Bronchial epithelial cell (primary cell): ENCODE measurements at places on chromosomes 3 and 15.

DNA sequence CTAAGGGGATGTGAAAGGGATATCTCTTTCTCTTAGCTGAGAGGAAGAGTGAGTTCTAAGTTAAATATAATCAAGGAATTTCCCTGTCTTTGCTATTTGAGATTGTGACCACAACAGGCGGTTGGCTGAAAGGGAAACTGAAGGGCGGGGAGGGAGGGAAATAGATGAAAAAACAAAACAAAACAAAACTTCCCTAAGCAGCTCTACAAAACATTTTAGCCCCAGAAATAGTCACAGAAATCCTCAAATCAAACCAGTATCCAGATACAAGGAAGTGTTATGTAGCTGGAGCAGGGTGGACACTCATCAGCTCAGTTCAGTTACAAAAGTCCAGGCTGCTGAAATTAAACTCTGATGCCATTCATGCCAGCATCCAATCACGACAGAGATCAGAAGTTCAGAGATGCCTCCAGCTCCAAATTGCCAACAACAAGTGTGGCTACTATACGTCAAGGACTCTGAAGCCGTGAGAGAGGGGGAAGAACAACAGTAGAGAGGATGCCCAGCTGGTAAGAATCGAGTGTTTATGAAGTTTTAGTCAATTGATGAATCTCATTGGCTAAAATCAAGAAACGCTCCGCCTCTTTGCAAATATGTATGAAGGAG is 319 bp upstream of the TP63 start:
- DNase-seq, result no peak

GRCh38 chr3:28612232-28612631 is 263.6 kb upstream of the AZI2 start:
- no peak for DNase-seq

DNA sequence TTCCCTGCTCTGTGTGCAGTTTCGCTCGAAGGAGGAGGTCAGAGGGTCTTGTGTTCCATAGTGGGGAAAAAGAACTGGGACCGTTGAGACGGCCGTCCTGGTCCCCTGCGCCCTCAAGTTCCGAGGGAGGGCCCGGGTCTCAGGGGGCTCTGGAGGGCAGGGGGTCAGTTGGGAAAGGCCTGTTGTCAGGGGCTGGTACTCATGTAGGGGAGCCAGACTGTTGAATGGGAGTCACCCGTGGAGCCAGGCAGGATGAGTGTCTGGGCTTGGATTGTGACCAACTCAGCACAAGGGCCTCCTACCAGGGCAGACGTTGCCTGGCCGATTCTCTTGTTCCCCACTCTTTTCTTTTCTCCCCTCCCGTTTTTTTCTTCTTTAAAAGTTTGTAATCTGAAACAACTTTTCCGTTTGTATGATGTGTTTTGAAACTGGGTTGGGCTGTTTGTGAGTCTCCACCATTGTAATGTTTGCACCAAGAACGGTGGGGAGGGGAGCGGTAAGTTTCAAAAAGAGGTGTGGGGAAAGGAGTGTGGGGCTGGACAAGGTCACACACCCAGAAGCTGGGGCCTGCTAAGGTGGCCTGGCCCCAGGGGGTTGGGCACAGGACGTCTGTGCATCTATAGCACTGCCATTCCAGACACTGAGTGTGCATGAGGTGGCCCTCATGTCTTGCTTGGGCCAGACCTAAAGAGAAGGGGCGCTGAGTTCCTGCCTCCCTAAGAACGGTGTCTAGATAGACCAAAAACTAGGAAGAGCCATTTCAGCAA is 1.1 kb downstream of the CMTM7 start:
- DNase-seq, result peak; percentile 47

DNA sequence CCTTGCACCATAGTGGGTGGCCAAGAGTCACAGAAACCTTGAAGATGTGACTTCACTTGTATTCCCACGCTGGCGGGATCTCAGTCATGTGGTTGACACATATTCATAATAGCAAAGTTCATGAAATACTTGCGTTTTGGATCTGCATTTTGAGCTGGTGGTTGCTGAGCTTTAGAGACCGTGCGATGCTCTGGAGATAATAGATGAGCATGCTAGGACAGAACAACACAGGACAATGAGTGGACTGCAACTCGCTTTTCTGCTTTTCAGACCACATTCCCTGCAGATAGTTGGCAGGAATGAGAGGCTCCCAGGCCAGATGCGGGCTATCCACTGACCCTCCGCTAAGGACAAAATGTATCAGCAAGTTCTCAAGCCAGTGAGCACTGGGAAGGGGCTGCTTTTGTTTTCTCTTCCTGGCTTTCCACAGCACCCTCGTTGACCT is 13.8 kb upstream of the STARD5 start:
- no peak for DNase-seq

GRCh38 chr3:100185847-100186246 is 71.5 kb upstream of the FILIP1L start:
- no peak for DNase-seq

GRCh38 chr15:71335591-71335990 is 220.3 kb downstream of the THSD4 start:
- DNase-seq, result no peak

DNA sequence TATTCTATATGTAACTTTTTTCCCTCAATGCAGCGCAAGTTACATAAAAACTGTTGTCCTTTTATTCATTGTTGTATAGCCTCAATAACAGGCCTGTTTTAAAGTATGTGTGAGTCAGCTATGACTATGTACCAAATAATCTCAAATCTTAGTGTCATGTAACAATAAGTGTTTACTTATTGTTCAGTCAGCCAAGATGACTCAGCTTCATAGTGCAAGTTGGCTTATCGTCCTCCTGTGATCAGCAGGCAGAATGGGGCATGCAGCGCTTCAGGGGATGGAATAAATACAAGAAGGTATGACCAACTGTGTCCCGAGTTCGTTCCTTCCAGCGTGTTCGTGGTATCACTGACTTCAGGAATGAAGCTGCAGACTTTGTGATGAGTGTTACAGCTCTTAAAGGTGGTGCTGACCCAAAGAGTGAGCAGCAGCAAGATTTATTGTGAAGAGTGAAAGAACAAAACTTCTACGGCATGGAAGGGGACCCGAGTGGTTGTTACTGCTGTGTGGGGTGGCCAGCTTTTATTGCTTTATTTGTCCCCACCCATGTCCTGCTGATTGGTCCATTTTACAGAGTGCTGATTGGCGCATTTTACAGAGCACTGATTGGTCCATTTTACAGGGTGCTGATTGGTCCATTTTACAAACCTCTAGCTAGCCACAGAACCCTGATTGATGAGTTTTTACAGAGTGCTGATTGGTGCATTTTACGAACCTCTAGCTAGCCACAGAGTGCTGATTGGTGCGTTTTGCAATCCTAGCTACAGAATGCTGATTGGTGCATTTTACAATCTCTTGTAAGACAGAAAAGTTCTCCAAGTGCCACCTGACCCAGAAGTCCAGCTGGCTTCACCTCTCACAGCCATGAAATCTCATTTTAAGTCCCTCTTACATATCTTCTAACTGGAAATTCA is 1016.0 kb downstream of the MCTP2 start:
- peak; percentile 100 for DNase-seq

DNA sequence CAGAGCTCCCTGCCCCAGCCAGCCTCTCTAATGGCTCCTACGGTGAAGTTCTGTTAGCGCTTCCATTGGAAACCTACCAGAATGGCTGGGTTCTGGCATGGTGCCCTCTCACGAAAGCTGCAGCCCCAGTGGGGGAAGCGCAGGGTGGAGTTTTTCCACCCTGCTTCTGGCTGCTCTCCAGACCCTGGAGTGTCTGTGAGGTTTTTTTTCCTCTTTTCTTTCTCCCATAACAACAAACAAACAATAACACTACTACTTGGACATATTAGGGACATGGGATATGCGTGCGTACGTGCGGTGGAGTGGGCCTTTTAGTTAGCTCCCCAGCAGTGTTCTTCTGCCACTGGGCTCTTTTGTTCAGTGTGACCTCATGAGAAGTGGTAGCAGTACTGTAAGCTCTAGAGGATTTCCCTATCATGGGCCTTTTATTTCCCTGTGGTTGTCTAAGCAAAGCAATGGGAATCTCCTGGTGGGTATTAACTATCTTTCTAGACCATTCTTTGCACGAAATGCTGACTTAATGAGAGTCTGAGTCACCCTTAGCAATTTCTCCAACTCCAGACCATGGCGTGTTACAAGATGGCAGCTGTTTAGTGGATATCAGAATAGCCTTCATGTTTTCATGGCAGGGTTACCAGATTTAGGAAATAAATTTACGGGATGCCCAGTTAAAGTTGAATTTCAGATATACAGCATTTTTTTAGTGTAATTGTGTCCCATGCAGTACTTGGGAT is 161.9 kb downstream of the FNDC3B start:
- DNase-seq, result peak; percentile 73

- no peak for DNase-seq
Observed at GRCh38 chr3:46902188-46902631, 24.7 kb downstream of the PTH1R start.

- no peak for DNase-seq
Observed at GRCh38 chr15:33315044-33315443, 4.3 kb downstream of the RYR3 start.

DNA sequence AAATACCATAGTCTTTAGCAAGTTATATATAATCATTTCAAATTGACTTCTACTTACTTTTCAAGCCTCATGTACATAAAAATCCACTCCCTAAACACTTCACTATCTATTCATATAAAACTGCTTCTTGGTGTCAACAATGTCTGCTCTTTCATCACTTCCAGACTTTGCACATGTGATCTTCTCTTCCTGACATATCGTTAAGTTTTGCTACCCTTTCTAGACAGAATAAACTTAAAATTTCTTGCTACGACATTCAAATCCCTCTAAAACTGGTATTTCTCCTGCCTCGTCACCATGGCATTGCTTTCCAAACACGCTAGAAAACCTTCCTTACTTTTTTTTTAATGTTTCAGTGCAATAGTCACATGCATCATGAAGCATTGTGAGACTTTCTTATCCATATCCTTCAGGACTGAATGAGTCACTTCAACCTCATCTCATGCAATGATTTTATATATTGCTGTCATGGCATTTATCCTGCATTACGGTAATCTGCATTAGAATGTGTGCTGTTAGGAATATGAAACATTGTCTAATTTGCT is 122.8 kb downstream of the GMNC start:
- DNase-seq, result peak; percentile 35

DNA sequence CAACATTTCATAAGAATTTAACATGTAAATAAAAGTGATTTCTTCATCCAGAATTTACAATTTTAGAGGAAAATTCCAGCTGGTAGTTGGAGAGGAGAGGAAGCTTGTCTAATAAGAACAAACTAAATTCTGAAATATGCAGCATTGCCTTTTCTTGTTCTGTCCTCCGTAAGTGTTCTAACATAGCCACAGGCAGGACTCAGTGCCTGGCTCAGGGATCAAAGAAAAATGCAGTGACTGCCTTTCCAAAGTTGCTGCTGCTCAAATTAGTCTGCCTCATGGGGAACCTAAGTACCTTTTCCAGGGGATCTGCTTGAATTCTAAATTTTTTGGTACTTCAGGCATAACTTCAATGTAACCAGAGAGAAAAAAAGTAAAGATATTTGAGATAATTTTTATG is 713.0 kb upstream of the CADM2 start:
- no peak for DNase-seq

DNA sequence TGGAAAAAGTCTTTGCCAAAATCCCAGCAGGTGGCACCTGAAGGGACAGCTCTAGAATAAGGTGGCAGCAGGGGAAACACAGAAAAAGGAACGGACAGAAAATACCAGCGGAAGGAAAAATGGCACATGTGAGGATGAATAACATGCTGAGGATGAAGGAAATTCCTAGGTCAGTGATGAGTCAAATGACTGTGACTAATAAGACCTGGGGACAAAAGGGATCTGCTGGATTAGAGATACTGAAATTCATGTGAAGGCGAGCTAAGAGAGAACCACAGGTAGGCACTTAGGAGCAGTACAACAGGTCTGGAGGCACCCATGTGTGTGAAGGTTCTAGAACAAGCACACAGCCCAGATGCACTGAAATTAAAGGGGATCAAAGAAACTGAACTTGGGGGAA is 482.5 kb downstream of the FOXP1 start:
- peak; percentile 96 for DNase-seq

- peak; percentile 39 for DNase-seq
Observed at GRCh38 chr3:123064914-123065313, 1.9 kb upstream of the PDIA5 start.

DNA sequence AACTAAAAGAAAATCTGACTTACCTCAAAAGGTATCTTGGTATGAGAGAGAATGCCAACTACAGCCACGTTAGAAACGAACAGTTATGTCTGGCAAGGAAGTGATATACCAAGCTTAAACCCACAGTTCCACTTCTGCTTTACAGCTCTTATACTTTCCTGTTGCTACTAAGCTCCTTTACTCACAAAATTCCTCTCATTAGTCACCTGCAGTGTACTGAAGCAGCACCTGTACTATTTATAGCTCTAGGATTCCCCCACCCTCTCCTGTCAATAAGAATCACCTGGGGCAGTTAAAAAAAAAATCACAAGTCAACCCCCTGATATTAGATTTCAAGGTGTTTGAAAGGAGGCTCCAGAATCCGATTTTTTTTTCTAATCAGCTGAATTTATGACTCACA is 2.9 kb upstream of the TMEM266 start:
- DNase-seq, result peak; percentile 93

- no peak for DNase-seq
Observed at GRCh38 chr3:61631108-61631769, 69.9 kb downstream of the PTPRG start.

- peak; percentile 86 for DNase-seq
Observed at GRCh38 chr3:180430896-180431295, 171.1 kb upstream of the TTC14 start.

- no peak for DNase-seq
Observed at GRCh38 chr3:171257251-171258203, 202.7 kb downstream of the TNIK start.

- DNase-seq, result no peak
Observed at GRCh38 chr3:120300971-120301370, 15.9 kb upstream of the GPR156 start.

DNA sequence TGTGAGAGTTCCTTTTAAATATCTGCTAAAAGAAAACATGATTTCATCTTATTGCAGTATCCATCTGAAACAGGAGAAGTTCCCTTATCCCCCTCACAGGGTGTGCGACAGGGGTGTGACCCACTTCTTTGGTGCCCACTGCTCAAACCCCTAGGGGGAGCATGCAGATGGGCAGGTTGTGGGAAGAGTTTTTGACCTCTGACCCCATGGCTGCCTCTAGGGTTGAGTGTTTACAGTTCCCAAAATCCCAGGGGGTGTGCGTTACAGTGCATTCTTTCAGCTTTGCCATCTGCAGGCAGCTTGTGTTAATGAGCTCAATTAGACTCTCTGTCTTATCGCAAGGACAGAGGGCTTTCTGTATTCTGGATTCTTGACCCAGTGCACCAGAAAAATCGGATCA is 443.2 kb upstream of the FRG2C start:
- DNase-seq, result no peak

GRCh38 chr3:119221779-119222320 is 18.8 kb downstream of the B4GALT4 start:
- no peak for DNase-seq

GRCh38 chr15:76299786-76300185 is 11.5 kb downstream of the ETFA start:
- DNase-seq, result no peak

GRCh38 chr15:41151451-41152005 is 35.4 kb upstream of the INO80 start:
- no peak for DNase-seq

DNA sequence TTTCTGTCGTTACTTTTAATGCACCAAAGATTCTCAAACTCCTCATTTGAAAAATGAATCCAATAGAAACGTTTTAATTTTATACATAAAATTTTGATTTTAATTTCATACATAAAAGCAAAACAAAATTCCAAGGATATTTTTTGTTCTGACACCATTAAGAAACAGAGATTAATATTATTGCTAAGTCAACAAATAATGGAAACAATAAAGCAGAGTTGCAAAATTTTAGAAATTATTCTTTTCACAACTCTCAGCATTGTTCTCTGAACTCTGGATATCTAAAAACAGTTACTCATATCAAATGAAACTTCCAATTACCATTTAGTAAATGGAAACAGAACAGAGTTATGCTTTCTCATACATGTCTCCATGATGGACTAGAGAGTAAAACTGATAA is 260.2 kb downstream of the EPHA6 start:
- DNase-seq, result no peak
